ENCODE measurements at places on chromosomes 13 and 19.

DNA sequence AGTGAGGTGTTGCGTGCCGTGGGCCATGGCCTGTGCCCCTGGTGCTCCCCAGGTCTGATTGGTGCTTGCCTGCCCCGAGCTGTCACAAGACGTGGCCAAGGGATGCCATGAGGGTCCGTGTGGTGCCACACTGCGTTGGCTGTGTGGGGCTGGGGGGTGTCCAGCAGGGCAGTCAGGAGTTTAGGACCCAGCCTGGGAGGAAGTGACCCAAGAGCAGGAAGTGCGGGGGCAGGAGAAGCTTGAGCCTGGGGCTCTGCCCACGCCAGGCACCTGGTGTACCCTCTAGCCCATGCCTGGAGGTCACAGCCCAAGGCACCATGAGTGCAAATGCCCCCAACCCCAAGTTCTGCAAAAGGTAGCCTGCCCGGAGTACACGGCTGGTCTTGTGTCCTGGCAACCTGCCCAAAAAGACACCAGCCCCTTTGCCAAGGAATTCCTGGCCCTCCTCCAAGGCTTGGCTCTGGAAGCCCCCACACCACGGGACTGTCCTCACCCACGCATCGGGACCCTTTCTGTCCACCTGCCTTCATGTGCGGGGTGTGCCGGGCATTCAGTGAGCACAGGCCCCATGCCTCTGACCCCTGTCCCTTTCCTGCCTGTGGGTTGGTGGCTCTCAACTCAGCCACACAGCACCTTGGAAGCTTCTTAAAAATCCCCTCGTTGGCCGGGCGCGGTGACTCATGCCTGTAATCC, 24.9 kb downstream of the MPND start:
- DNase-seq = peak; percentile 24

GRCh38 chr19:542173-542866, 1.5 kb upstream of the GZMM start:
- DNase-seq = no peak

- no peak for DNase-seq
Observed at GRCh38 chr13:33362986-33363727, 77.6 kb upstream of the STARD13 start.

GRCh38 chr19:50222691-50223438, 19.4 kb downstream of the MYH14 start:
- no peak for DNase-seq

DNA sequence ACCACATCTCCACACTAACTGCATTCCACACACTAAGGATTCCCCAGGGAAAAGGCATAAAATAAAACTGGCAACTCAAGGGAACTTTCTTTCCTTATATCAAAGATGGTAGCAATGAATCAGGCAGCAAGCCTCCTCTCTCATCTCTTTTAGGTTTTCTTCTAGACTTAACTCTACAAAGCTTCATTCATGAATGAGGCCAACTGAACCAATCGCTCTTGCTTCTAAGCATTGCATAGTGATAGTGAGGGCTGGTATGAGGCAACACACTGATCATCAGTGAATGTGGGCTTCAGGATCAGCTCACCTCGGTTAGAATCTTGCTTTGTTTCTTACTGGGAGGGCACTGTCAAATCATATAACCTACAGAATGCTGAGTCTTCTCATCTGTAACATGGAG, 1090.7 kb upstream of the MIR17HG start:
- DNase-seq = no peak

- DNase-seq = no peak
Observed at GRCh38 chr19:29439688-29440550, 85.9 kb upstream of the VSTM2B start.

DNA sequence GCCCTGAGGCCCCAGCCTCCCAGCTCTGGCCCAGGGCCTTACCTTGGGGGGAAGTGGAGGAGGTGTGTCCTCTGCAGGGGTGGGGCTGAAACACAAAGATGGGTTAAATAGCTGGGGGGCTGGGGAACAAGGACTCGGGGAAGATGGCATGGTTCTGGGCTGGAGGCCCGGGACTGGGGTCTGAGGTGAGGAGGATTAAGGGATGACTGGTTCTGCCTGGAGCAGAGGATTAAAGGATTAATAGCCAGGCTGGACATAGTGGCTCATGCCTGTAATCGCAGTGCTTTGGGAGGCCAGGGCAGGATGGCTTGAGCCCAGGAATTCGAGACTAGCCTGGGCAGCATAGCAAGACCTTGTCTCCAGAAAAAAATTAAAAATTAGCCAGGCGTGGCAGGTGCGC, 11.6 kb downstream of the MAP4K1 start:
- DNase-seq = no peak

DNA sequence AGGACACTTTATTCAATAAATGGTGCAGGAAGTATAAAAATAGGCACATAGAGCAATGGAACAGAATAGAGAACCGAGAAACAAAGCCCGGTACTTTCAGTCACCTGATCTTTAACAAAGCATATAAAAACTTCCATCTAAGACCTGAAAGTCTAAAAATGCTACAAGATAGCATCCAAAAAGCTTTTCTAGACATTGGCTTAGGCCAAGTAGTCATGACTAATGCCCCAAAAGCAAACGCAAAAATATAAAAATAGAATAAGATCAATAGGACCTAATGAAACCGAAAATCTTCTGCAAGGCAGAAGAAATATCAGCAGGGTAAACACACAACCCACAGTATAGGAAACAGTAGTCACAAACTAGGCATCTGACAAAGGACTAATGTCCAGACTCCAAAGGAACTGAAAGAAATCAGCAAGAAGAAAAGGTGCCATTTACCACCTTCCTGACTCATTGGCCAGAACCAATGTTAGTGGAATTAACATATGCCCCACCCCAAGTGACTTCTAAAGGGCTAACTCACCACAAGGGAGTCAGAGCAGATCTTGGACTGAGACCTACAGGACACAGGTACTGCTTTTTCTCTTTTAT, 40.8 kb upstream of the CEACAM21 start:
- DNase-seq = peak; percentile 61

- no peak for DNase-seq
Observed at GRCh38 chr13:97307882-97308624, 85.9 kb downstream of the MBNL2 start.

GRCh38 chr13:62280590-62280989, 864.9 kb upstream of the PCDH20 start:
- no peak for DNase-seq

GRCh38 chr13:100636441-100636840, 38.2 kb downstream of the TMTC4 start:
- DNase-seq = no peak

- DNase-seq = no peak
Observed at GRCh38 chr13:66618702-66619101, 611.4 kb downstream of the PCDH9 start.

GRCh38 chr19:44947041-44947581, 1.3 kb downstream of the APOC2 start:
- DNase-seq = no peak

DNA sequence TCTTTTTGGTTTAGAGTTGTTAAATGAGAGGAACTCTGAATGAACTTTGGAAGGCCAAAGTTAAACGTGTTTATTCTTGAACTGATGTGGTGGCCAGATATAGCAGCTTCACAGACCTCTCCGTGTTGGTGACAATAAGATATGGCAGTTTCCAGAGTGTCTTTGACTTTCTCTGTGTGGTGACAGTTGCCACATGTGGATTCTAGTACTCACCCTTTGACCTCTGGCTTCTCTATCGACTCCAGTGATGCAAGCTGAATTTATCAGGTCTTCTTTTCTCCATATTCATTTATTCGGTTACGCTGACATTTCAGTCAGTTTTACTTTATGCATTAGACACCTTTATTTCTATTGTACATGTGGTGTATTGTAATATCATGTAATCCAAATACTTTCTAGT, 1469.5 kb downstream of the SLITRK1 start:
- DNase-seq = no peak

GRCh38 chr13:105370011-105370650, 1165.3 kb downstream of the EFNB2 start:
- DNase-seq = no peak

- DNase-seq = peak; percentile 62
Observed at GRCh38 chr19:48596679-48597465, 9.7 kb upstream of the SPACA4 start.

DNA sequence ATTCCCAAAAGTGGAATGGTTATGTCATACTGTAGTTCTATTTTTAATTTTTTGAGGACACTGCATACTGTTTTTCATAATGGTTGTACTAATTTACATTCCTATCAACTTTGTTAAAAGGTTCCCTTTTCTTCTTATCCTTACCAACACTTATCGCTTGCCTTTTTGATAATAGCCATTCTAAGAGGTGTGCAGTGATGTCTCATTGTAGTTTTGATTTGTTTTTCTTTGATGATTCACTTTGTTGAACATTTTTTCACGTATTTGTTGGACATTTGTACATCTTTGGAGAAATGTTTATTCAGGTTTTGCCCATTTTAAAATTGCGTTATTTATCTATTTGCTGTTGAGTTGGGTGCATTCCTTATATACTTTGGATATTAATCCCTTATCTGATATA, 188.8 kb upstream of the SPRY2 start:
- no peak for DNase-seq

DNA sequence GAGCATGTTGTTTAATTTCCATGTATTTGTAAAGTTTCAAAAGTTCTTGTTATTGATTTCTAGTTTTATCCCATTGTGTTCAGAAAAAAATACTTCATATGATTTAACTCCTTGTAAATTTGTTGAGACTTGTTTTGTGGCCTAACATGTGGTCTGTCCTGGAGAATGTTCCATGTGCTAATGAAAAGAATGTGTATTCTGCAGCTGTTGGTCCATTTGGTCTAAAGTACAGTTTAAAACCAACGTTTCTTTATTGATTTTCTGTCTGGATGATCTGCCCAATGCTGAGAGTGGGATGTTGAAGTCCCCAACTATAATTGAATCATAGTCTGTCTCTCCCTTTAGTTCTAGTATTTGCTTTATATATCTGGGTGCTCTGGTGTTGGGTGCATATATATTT, 34.9 kb upstream of the TPP2 start:
- DNase-seq = no peak

DNA sequence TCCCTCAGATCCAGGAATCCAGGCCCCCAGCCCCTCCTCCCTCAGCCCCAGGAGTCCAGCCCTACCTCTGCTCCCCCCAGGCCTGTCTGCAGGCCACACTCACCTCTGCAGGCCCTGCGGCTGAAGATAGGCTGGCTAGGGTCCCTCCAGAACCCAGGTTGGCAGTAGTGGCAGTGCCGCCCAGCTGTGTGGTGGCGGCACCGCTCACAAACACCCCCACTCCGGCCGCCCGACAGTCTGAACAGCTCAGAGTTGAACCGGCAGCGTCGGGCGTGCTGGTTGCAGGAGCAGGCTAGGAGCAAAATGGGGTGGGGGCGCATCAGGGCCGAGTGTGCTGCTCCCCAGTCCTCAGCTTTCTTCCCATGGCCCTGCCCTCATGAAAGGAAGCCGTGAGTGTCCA, 8.3 kb downstream of the NTN5 start:
- no peak for DNase-seq

GRCh38 chr13:36344173-36344572, 2.0 kb downstream of the SPART start:
- no peak for DNase-seq

DNA sequence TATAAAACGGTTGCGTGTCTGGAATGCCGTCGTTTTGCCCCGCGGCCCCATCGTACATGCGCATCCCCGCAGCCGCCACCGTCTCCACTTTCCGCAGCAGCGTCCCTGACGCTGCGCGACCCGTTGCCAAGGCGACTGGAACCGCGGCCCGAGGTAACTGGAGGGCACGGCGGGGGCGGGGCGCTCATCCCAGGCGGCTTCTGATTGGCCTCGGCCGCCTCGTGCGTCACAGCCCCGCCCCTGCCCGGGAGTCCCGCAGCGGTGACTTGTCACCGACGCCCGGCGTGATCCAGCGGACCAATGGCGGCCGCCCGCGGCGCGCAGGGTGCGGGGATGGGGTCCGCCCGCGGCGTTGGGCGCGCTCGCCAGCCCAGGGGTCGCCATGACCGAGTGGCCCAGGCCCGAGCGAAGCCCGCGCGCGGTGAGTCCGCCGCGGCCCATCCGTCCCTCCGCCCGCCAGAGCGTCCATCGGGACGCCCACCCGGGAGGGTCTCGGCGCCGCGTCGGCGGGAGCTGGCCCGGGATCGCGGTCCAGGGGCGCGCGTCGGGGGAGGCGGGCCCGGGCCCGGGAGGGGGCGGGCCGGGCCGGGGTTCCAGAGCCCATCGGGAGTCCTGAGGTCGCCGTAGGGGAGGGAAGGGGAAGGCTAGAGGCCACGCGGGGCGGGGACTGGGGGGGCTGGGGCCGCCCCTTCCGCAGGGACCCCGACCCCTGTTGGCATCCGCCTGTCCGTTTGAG, at the start of gene ZSCAN1:
TSS of gene ZSCAN1 (plus strand) at position 285 of the 736 bp plus-strand sequence. CDS start 3,812 bp downstream, outside the sequence.
- DNase-seq = no peak

DNA sequence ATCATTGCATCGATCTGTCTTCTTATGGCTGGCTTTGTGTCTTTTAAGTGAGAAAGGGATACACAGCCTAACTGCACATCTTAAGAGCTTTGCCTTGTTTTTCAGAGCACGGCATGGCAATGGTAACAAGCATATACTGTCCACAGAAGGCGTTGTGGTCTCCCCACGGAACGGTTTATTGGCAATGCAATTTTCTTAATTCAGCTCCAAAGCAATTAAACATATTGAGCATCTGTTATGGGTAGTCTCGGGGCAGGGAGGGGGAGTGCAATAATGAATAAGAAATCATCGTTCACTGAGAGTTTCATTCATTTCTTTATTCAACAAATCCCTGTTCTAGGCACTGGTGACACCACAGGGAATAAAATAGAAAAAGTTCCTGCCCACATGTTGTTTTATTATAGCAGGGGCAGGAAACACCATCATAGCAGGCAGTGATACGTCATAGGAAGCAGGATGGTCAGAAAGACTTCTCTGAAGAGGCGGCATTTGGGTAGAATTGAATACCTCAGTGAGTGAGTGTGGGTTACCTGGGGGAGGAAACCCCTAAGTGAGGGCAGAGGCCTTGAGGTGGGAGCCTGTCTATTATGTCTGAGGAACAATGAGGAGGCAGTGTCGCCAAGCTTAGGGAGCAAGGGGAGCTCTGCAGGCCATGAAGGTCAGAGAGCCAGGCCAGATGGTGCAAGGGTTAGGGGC, 185.7 kb upstream of the KL start:
- DNase-seq = no peak

DNA sequence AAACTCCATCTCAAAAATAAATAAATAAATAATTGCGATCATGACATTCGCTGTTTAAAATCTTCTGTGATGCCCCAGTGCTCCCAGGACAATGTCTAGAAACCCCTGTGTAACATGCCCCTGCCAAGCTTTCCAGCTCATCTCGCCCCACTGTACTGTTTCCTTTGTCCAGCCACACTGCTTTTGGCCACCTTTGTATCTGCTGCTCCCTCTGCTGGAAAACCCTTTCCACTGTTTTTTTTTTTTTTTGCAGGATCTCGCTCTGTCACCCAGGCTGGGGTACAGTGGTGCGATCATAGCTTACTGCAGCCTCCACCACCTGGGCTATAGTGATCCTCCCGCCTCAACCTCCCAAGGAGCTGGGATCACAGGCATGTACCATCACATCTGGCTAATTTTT, 7.5 kb downstream of the PLAUR start:
- no peak for DNase-seq

GRCh38 chr13:110220471-110220870, 86.5 kb downstream of the COL4A1 start:
- DNase-seq = no peak
